Smooth muscle cell of trachea (primary cell): ENCODE measurements at places on chromosomes 6 and 20. TPM values are rescaled to one million over a fixed set of nuclear protein-coding genes. Genes with fewer than 3 reads are reported as not detected.

SAYSD1 gene
- 14.2 and 15.1 TPM in 2 replicates for total RNA-seq

AURKA gene
- 10.4 and 66.9 TPM in 2 replicates for total RNA-seq

HMGCLL1 gene
- total RNA-seq: 1.2 and 1.3 TPM in 2 replicates

MICB gene
- total RNA-seq: 8.4 and 10.5 TPM in 2 replicates

TBXT gene
- not detected in 2 replicates for total RNA-seq

PCSK2 gene
- 0.17 TPM in 1 of 2 replicates, not detected in the other for total RNA-seq

CST7 gene
- not detected in 2 replicates for total RNA-seq

TTLL9 gene
- total RNA-seq: 0.17 TPM in 1 of 2 replicates, not detected in the other

SRMS gene
- total RNA-seq: not detected in 2 replicates

SYCP2L gene
- not detected in 2 replicates for total RNA-seq

MCM8 gene
- 3.3 and 14.3 TPM in 2 replicates for total RNA-seq

RBBP9 gene
- total RNA-seq: 15.9 and 17.3 TPM in 2 replicates

SLC26A8 gene
- under 0.01 and 0.87 TPM in 2 replicates for total RNA-seq

IBTK gene
- 41.7 and 71.0 TPM in 2 replicates for total RNA-seq

CCN2 gene
- total RNA-seq: 39.7 and 109 TPM in 2 replicates

KCNG1 gene
- 2.5 and 15.2 TPM in 2 replicates for total RNA-seq

MCHR2 gene
- not detected in 2 replicates for total RNA-seq

GSTA3 gene
- not detected in 2 replicates for total RNA-seq

MUCL3 gene
- total RNA-seq: not detected in 2 replicates

ADAT2 gene
- total RNA-seq: 4.1 and 12.1 TPM in 2 replicates

SIRPD gene
- not detected in 2 replicates for total RNA-seq

MYO6 gene
- 15.9 and 18.6 TPM in 2 replicates for total RNA-seq

LTB gene
- not detected in 2 replicates for total RNA-seq

CALHM6 gene
- 0.33 and 0.44 TPM in 2 replicates for total RNA-seq

SLC13A3 gene
- total RNA-seq: 2.9 and 6.0 TPM in 2 replicates

OPN5 gene
- total RNA-seq: not detected in 2 replicates

SLC4A11 gene
- 0.44 and 1.8 TPM in 2 replicates for total RNA-seq

MUC21 gene
- total RNA-seq: not detected in 2 replicates

PCK1 gene
- total RNA-seq: not detected in 2 replicates

CUL9 gene
- total RNA-seq: 34.5 and 44.2 TPM in 2 replicates
